ENCODE measurements at places on chromosomes 3 and 15.

- no peak for DNase-seq
These were observed 24.6 kb downstream of the GTF2E1 start for GRCh38 chr3:120767106-120767505.

DNA sequence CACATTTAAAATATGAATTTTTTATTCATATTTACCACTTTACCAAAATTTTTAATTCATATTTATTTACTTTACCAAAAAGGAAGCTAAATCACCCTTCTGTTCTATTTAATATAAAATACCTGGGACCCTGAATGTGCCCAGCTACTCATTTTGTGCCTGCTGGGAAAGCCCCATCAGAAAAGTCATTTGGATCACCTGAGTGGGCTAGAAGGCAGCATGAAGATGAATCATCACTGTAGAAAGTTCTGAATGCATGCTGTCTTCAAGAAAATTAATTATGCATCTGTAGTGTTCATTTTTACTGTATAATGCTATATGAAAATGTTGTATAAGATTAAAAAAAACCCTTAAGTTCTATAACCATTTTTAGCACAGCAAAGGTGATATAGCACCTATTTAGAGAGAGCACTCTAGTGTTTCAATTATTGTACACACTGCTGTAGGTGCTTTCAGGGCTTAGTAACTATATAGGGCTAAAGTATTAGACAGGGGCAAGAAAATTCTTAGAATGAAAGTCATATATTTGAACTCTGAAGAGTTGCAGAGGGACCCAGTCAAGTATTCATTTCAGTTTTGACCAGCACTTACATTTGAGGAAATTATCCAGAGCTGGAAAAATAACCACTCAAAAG lies 175.1 kb downstream of the NFKBIZ start:
- DNase-seq, result no peak

GRCh38 chr3:184496933-184497332 lies 64.7 kb upstream of the EPHB3 start:
- DNase-seq, result no peak

GRCh38 chr3:16335772-16336645 lies 71.0 kb downstream of the OXNAD1 start:
- DNase-seq, result no peak

- DNase-seq, result no peak
These were observed 165.4 kb upstream of the DCBLD2 start for GRCh38 chr3:99066863-99067262.

- peak; percentile 39 for DNase-seq
These were observed 32.7 kb downstream of the STARD9 start for GRCh38 chr15:42608110-42608531.

GRCh38 chr3:9213019-9213634 lies 36.3 kb downstream of the SRGAP3 start:
- DNase-seq, result no peak

GRCh38 chr15:92886815-92887214 lies 13.3 kb upstream of the CHD2 start:
- DNase-seq, result no peak

- no peak for DNase-seq
These were observed 333.9 kb downstream of the TIGIT start for GRCh38 chr3:114627770-114628169.

- DNase-seq, result no peak
These were observed 302.5 kb upstream of the ATP11B start for GRCh38 chr3:182490596-182491491.

GRCh38 chr15:68493629-68494028 lies 61.7 kb upstream of the ITGA11 start:
- DNase-seq, result no peak

DNA sequence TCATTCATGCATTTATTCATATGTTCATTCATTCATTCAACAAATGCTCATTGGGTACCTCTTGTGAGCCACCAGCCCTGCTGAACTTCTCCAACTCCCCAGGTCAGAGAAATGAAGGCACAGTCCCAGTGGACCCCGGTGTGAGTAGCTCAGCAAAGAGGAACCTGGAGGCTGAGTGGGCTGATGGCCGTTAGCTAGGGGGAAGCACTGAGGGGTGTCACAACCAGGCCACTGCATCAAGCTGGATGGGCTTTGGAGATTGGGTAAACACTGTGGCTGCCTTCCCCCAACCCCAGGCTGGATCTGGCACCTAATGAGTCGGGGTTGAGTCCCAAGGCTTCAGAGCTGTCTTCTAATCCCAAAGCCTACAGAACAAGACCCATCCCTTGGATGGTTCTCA lies 12.1 kb upstream of the ALAS1 start:
- DNase-seq, result no peak

GRCh38 chr3:194339840-194340239 lies 11.3 kb downstream of the CPN2 start:
- DNase-seq, result no peak

DNA sequence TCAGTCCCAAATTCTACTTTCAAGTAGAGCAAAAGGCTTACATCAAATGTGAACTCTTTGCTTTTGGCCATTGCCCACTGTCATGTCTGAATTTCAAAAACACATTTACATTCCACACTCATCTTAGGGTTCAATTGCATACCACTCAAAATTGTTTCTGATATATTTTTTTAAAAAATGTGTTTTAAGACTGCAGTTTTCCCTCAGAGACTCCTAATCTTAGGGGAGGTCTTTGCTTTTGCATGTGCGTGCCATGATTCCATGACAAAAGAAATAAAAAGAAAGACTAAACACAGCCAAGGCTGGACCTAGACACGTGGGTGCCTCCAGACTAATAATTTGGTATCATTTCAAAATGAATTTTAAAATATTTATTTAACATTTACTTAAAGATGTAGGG lies 396.8 kb upstream of the RASGRP1 start:
- DNase-seq, result no peak

GRCh38 chr3:23667536-23668429 lies 138.0 kb upstream of the UBE2E1 start:
- DNase-seq, result no peak

DNA sequence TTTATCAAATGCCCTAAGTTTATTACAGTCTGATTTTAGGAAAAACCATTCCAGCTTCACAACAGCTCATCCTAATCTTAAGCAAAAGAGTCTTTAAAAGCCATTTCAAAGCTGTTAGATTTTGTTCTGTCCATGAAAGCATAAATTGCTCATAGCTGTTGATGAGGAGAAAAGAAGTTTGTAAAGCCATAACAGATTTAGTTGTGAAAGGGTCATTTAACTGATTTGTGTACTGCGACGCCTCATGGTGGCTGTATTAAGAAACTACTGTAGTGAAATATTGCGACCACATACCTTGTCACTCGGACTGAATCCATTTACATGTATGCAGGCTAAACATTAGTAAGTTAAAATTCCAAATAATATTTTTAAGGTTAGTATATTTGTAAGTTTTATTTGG lies 20.9 kb downstream of the BBX start:
- no peak for DNase-seq

GRCh38 chr3:72957297-72957696 lies 39.3 kb upstream of the PPP4R2 start:
- no peak for DNase-seq

DNA sequence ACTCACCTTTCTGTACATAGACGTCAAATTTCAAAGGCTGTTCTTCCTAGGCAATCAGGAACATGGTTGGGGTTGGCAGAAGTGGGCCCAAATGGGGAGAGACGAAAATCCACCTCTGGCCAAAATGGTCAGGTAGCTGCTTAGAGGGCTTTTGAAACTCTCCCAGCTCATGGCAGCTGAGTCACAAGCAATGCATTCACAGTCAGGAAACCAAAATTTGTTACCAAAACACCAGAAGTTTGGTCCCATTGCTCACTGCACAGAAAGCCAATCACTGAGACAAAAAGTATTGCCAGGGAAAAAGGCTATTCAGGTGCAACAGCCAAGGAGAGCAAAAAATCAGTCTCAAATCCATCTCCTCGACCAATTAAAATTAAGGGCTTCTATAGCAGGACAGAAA lies 539.6 kb upstream of the CCDC54 start:
- no peak for DNase-seq

GRCh38 chr3:133514418-133514817 lies 59.1 kb upstream of the CDV3 start:
- no peak for DNase-seq

DNA sequence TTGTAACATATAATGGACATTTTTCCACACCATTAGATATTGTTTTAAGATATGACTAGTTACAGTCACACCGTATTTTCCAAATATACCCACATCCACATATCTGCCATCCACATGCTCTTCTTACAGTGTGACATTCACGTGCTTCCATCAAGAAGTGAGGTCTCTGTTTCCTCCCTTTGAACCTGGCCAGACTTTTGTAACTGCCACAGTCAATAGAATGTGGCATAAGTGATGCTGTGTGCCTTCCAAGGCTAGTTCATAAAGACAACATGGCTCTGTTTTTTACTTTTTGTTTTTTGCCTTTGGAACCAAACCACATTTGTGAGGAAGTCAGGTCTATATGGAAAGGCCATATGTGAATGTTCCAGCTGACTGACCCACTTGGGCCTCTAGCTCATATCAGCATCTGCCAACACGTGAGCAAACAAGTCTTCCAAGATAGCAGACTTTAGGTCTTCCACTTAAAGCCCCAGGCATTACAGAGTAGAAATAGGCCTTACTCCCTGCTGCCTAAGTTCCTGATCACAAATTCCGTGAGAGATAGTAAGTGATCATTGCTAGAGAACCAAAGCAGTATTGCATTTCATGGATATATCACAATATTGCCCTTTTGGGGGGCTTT lies 27.1 kb downstream of the EIF1B start:
- DNase-seq, result no peak

GRCh38 chr3:153028381-153028780 lies 133.6 kb upstream of the RAP2B start:
- DNase-seq, result no peak

GRCh38 chr15:70356919-70357318 lies 259.2 kb upstream of the TLE3 start:
- DNase-seq, result no peak

DNA sequence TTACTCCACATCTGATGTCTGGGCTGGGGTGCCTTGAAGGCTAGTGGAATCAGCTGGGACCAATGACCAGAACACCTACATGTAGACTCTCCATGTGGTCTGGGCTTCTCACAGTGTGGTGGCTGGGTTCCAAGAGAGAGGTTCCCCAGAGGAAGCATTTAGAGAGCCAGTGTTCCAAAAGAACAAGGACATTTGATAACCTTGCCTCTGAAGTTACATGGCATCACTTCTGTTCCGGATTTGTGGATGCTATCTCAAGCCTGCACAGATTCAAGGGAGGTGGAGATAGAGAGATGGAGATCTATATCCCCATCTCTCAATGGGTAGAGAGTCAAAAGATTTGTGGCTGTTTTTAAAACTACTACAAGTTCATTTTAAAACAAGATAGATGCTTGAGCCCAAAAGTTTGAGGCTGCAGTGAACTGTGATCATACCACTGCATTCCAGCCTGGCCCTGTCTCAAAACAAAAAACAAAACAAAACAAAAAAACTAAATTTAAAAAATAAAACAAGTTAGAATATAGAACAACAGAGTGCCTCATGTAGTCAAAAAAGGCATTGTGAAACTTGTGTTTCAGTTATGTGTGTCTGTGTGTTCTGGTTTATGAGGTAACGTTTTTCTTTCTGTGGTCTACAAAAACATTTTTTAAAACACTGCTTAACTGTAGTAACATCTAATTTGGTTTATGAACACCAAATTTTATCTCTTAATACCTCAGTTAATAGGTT lies 44.8 kb downstream of the PDE8A start:
- DNase-seq, result no peak

DNA sequence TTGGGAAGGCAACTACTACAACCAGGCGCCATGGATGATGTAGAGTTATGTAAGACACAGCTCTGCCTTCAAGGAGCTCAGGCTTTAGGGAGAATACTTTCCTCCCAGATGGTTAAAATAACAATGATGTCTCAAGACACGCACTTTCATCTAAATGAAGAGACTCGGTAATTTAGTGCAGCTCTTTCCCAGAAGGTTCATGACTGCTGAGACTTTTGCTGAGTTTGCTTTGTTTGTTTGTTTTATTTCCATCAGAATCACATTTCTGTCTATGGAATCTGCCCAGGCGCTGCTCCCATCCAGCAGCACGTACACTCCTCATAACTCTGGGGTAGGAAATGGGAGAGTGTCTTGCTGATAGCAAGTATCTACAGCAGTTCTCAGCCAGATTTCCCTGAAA lies 33.9 kb upstream of the MEX3B start:
- no peak for DNase-seq

- no peak for DNase-seq
These were observed 3.0 kb upstream of the PLCH1 start for GRCh38 chr3:155747946-155748290.

GRCh38 chr3:134090031-134090430 lies 60.3 kb upstream of the SLCO2A1 start:
- DNase-seq, result no peak

GRCh38 chr3:33839283-33839682 lies 40.9 kb downstream of the PDCD6IP start:
- no peak for DNase-seq

GRCh38 chr3:94070341-94070911 lies 7.6 kb downstream of the NSUN3 start:
- no peak for DNase-seq

GRCh38 chr3:188553569-188553968 lies 399.6 kb downstream of the LPP start:
- peak; percentile 15 for DNase-seq

- peak; percentile 50 for DNase-seq
These were observed at the start of gene RHOV for GRCh38 chr15:40873694-40874561. RHOV (minus strand) TSS chr15:40874234; CDS start chr15:40874139, 95 bp downstream.

GRCh38 chr3:189830401-189830800 lies 199.2 kb downstream of the TP63 start:
- DNase-seq, result no peak

- DNase-seq, result no peak
These were observed 12.0 kb downstream of the TBC1D5 start for GRCh38 chr3:17730318-17730967.

GRCh38 chr3:194604837-194605236 lies 28.4 kb downstream of the TMEM44 start:
- DNase-seq, result no peak

- peak; percentile 39 for DNase-seq
These were observed 165.2 kb upstream of the UMPS start for GRCh38 chr3:124565013-124565412.

DNA sequence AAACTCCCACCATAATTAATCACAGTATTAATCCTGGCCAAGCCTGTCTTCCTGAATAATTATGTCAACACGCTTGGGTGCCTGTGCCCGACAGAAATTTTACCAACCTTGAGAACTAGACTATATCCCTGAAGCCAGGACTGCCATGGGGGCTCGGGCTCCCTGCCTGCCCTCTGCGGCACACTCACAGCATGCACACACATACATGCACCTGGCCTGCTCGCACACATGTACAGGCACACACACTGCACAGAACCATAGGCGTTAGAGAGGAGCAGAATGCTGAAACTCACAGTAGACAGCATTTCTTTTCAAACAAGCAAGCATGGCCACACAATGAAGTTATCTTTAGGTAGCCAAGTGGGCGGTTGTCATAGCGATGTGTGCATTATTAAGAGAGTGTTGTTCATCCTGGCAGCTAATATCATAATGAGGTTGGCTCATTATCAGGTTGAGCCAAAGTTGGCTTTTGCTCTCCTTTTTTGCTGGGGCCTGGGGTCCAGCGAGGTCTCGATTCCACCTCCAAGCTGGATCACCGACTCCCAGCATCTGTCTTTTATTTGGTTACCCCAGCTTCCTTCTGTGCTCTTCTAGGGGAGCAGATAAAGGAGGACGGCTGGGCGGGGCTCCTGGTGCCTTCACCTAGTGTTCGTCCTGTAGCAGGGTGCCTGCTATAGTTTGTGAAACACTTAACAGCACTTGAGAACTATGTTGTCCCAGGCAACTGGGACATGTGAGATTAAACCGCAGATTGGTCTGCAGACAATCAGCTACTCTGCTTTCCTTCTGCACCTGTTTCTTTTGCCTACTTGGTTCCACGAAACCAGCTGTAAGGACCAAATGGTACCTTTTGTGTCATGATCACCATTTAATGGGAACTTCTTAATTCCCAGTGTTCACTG lies 91.4 kb downstream of the ZNF621 start:
- no peak for DNase-seq

GRCh38 chr3:18747383-18747782 lies 322.2 kb upstream of the SATB1 start:
- no peak for DNase-seq
